LNCaP clone FGC (cell line): ENCODE measurements at places on chromosomes 12 and 14.

GRCh38 chr12:131239384-131240094, 285.8 kb downstream of the ADGRD1 start:
- no peak for DNase-seq

DNA sequence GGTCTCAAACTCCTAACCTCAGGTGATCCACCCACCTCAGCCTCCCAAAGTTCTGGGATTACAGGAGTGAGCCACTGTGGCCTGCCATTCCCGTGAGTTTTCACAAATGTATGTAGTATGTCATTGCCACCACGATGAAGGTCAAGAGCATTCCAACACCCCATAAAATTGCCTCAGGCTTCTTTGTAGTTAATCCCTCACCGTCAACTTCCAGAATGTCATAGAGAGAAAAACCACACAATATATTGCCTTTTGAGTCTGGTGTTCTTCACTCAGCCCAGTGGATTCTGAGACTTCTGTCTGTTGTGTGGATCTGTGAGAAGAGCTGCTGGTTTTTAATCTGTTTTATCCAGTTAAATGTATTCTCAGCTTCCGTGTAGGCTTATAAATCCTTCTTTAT, 12.6 kb upstream of the CFAP251 start:
- no peak for DNase-seq

GRCh38 chr14:77950371-77951063, 150.6 kb downstream of the ADCK1 start:
- no peak for DNase-seq

DNA sequence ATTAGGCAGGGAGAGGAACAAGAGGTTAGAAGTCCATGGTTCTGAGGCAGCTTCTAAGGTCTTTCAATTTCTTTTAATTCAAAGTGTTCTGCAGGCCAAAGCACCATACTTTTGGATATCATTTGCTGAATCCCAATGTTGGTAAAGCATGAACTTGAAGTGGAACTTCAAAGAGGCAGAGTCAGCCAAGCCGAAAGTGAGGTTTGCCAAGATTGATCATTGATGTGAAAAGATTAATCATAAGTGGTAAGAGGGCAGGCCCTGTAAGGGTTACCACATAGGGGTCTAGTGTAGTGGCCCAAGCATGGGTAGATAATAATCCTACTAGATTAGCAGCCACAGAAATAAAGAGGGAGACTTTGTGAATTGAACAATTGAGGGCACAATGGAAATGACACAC, 191.7 kb upstream of the DIO2 start:
- no peak for DNase-seq

DNA sequence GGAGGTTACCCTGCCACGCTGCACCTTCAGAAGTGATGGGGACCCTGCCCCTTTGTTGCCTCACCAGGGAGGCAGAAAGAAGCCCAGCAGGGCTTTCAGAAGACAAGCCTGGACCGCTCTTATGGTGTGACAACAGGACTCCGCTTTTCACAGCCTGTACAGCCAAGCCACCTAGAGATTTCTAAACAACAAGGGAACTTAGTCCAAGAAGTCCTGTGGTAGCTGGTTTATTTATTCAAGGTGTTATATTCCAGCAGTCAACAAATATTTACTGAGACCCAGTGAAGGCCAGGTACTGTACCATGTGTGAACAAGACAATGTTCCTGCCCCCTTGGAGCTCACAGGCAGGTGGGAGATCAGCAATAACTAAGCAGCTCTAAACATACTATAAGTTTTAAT, 4.0 kb upstream of the TMEM229B start:
- DNase-seq: peak; percentile 37
